CD4-positive, alpha-beta memory T cell (primary cell): ENCODE measurements at places on chromosomes 3 and 15. TPM values are rescaled to one million over a fixed set of nuclear protein-coding genes. Genes with fewer than 3 reads are reported as not detected.

DNA sequence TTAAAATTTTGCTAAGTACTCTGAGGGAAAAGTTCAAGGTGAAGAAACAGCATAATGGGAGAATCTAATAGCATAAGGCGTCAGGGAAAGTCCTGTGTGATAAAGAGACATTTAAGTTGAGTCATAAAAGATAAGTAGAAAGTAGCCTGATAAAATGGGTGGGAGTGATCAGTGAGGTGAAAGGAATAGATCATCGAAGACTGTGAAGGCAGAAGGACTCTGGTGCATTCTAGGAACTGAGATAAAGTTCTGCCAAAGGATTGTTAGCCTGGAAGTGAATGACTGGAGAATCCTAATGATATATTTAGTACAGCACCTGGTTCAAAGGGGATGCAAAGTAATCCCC lies 149.9 kb downstream of the CFAP20DC start:
- DNase-seq: no peak

The TTLL3 gene
- 91.7 TPM for total RNA-seq

DNA sequence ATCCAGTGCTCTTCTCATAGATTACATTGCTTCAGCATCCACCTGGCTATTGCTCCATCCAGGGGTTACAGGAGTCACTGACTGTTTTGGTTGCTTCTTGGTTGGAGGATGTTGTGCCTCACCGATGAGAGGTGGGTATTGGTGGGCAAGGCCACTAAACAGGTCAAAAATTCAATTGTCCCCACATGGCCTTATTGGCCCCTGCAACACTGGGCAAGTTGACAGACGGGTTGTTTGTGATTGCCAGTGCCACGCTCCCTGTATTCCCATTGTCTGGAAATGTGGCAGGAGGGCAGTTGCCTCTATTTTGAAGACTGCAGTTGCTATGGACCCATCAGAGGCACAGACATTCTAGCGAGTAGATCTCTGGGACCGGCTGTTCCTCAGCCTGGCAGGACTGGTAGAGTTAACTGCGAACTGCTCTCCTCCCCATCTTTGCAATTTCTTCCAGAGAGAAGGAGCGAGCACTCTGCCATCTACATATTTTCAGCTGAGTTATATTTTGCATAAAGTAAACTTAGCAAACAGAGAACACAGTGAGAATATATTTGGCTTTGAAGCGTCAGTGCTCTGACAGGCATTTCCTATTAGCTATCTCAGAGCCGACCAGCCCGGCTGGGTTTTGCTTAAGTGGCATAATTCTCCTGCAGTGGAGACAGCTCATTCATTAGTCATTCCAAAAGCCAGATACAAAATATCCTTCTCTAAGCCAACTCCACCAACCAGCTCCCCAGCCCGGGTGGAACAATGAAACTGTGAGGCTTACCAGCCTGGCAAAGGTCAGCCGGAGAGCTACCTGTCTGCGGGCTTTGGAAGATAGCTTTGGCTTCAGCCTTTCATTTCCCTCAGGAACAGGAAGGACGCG lies 26.0 kb upstream of the MAGEF1 start:
- no peak for DNase-seq

GRCh38 chr3:188964957-188965356 lies 206.8 kb upstream of the TPRG1 start:
- DNase-seq: no peak

The DNAJB8 gene
- total RNA-seq: not detected

- DNase-seq: no peak
Observed at GRCh38 chr15:55003965-55004873, 192.5 kb downstream of the RSL24D1 start.

The TMEM212 gene
- not detected for total RNA-seq

DNA sequence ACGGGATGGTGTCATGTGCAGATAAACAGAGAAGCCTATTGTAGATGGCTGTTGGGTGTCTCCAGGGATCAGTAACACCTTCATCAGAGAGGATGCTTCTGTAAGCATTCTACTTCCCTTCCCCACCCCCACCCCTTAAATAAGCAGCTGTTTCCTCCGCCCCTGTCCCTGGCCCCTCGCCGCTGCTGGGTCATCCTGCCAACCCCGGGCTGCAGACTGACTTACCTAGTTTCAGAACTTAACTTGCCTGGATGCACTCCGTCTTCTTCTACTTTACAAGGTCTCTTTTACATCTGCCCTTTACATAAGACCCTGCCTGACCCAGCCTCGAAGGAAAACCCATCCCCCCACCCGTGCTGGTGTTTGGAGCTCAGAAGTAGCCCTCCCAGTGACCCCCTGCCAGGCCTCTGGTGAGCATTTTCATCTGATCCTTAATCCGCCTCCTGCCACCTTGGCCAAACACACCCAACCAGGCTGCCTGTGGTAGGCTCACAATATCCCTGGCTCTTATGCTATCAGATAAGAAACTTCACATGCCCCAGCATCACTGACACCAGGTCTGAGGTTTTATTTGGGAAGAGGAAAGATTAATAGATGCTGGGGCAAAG lies 103.0 kb upstream of the HES1 start:
- DNase-seq: no peak

- no peak for DNase-seq
Observed at GRCh38 chr3:12926660-12927059, 85.3 kb upstream of the RPL32 start.

DNA sequence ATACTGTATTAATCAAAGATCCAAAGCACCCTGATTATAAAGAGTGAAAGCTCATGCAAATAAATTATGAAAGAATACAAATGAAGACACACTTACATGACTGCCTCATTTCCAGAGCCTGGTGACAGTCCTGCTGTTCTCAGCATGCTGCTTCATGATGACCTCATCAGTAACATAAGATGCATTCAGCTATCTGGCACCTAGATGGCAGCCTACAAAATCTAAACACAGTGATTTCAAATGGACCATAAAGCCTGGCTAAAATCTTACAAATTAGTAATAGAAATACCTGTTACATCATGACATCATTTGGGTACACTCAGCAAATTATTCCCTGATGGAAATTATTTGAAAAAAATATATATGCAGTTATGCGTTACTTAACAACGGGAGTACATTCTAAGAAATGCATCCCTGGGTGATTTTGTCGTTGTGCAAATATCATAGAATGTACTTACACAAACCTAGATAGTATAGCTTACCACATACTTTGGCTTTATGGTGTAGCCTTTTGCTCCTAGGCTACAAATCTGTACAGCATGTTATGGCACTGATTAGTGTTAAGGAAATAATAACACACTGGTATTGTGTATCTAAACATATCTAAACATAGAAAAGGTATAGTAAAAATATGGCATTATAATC lies 207.2 kb downstream of the EPHA3 start:
- no peak for DNase-seq

DNA sequence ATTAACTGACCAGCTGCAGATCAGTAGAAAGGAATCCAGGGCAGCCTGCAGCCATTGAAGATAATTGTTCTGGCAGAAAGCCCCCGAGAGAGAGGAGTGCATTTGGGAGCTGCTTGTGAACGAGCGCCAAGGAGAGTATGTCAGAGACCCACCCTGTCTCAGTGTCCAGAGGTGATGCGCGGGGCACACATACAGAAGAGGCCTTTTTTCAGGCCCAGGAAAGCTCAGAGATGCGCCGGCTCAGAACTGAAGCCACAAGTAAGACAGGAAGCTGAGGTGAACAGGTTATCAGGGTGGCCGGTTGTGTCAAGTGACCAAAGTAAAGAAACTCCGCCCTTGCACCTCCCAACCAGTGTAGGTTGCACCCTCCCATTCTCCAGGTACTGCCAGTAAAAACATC lies 59.8 kb upstream of the HEG1 start:
- DNase-seq: no peak

GRCh38 chr15:89186803-89187202 lies 34.6 kb downstream of the RLBP1 start:
- no peak for DNase-seq

- no peak for DNase-seq
Observed at GRCh38 chr3:161149529-161149928, 44.4 kb upstream of the B3GALNT1 start.

GRCh38 chr3:194696702-194697101 lies 11.0 kb downstream of the FAM43A start:
- DNase-seq: no peak
